ENCODE measurements at places on chromosomes 16 and 17.

DNA sequence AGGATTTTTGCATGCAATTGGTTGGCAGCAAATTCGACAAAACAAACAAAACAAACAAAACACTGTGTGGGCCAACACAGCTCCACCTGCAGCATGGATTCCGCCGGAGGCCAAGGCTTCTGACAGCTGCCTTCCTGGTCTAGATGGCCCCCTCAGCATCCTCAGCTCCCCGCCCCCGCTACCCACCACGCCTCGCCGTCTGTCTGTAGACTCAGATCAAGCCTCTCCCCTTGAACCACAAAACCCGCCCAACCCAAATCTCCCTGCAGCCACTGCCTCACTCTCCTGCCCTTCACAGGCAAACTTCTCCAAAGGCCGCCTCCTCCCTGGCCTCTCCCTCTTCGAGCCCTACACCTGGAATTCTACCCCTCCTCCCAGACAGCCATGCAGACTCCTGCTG, 57.9 kb downstream of the RTN4RL1 start:
- DNase-seq: no peak

GRCh38 chr16:10619271-10619849, 39.0 kb upstream of the EMP2 start:
- DNase-seq: no peak

DNA sequence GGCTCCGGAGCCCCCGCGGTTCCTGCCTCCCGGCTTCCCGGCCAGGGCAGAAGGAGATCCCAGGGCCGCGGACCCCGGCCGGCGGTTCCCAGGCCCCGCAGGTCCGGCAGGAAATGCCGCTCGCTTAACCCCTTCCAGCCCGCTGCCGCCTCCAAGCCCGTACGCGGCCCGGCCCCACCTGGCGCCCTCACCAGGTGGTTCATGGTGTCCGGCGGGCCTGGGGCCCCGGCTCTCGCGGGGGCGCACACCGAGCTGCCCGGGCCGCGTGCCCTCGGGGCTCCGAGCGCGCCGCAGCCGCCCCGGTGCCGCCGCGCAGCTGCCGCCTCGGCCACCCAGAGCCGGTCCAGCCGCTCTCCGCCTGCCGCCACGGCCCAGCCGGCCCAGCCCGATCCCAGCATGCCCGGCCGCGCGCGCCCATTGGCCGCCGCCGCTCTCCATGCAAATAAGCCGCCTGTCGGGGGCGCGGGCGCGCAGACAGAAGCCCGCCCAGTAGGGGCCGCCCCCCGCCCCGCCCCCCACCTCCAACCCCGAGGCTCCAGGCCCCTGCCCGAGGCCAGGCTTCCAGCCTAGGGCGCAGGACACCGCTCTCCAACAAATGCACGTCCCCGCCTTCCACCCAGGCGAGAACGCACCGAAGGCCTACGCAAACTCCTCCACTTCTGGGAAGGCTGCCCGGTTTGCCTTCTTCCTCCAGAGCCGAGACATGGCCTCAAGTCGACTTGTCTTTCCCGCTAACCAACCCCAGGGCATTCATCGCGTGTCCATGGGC, at the start of gene BCAR1:
Gene BCAR1 (minus strand): TSS at position 345 of the 769 bp plus-strand sequence. CDS start 142 bp downstream, at position 203.
- DNase-seq: peak; percentile 80

DNA sequence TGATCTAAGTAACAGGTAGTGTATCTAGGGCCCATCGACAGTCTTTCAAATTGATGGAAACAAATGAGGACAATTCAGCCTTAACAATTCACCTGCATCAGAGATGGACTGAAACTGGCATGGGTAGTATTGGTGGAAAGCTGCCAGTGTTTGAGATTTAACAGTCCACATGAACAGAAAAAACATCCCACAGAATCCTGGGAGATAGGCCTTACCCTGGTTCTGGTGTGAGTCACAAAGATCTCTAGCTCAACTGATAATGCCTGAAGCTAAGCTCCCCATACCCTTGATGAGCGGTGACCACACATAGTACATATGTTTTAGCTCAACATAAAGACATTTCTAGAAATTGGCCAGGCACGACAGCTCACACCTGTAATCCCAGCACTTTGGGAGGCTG, 21.9 kb downstream of the CRK start:
- no peak for DNase-seq

GRCh38 chr16:12502676-12503075, 301.0 kb downstream of the CPPED1 start:
- no peak for DNase-seq

- DNase-seq: no peak
These were observed 123.6 kb upstream of the MED13 start for GRCh38 chr17:62188713-62189112.

GRCh38 chr17:38867968-38868816, 1.7 kb upstream of the LASP1 start:
- DNase-seq: peak; percentile 53

DNA sequence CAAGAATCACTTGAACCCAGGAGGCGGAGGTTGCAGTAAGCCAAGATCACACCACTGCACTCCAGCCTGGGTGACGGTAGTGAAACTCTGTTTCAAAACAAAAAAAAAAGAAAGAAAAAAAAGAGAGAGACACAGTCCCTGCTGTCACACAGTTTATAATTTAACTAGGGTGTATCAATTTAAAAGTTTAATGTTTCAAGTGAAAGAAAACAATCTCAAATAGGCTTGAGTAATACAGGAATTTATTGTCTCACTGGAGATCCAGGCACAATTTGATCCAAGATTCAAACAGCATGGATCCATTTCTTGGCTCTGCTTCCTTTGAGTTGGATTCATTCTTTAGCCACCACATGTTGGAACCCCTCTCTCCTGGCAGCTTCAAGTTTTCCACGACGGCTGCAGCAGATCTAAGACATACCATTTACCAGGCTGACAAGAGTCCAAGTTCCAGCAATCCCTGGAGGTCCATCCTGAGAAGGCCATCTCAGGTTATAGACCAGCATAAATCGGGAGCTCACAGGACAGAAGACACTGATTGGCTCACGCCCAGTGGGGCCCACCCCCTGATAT, 97.5 kb downstream of the YPEL2 start:
- no peak for DNase-seq

DNA sequence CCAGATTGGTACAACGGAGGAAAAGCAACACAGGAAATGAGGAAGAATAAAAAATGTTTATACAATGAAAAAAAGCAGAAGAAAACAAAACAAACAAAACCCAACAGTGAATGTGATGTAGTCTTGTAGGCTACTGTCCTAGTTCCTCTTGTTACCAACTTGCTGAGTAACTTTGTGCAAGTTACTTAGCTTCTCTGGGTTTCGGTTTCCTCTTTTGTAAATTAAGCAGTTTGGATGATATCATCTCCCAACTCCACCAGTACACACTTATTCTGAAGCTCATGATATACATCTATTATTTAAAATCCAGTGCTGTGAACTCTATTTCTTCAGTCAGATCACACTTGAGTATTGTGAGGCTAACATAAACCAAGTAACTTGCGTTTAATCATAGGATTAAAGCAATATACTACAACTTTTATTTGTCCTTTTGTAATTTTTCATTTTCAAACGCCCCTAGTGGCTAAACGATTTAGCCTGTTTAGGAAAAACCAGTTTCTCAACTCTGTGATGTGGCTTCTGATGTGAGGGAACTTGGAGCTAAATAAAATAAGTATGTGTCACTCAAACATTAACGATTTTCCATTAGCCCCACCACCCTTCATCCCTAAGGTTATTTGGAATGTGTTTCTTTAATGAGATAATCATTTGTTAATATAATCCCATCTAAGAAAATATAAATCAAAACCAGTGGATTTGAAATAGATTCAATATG, 1.4 kb upstream of the UNK start:
- DNase-seq: peak; percentile 84

GRCh38 chr17:21245639-21246084, 7.5 kb downstream of the NATD1 start:
- DNase-seq: no peak

GRCh38 chr16:53282975-53283946, 151.0 kb upstream of the RBL2 start:
- DNase-seq: peak; percentile 65

DNA sequence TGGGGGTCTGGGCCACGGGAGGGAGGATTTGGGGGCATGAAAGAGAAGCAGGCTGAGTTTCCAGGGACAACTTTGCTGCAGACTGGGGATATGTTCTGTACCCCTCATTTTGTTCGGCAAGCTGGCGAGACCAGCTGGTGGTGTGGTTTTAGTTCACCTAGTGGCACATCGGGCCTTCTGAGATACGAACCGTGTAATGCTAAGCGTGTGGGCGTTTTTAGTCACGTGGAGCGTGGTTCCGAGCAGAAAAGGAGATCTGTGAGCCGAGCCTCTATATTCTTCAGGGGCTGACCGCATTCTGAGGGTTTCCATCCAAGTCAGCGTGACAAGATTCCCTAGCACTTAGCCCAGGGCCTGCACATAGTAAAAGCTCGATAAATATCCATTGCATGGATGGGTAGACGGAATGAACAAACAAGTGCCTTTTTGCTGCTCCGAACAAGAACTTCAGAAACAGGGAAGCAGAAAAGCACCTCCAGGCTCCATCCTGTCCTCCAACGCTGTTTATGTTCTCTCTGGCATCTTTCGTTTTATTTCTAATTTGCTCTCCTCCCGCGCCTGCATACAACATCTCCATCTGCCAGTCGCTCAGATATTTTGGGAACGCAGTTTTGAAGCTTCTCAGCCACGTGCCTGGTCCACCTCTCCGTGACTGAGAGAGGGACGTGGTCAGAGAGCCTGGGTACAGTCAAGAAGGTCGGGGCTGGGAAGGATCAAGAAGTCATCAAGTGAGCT, 5.8 kb downstream of the SYT17 start:
- no peak for DNase-seq

DNA sequence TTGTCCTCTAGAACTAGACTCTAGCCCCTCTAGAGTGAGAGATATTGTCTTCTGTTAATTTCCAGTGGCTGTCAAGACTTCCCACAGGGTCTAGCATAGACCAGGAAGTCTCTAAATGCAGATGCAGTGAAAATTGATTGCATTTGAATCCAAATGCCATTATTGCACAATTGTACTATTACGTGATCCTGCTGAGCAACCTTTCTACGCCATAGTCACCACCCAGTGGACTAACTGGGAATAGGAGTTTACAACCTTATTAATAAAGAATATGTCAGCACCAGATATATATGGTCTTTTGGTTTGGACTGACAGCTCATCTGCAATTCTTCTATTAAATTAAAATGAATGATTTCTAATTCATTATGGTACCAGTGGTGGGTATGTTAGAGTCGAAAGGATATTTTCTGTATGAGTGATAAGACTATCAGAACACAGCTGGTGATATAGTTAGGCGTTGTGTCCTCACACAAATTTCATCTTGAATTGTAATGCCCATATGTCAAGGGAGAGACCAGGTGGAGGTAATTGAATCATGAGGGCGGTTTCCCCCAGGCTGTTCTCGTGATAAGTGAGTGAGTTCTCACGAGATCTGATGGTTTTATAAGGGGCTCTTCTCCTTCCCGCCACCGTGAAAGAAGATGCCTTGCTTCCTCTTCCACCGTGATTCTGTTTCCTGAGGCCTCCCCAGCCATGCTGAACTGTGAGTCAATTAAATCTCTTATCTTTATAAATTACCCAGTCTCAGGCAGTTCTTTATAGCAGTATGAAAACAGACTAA, 138.9 kb upstream of the CA10 start:
- DNase-seq: peak; percentile 53

Data from NB4 (cell line).